ENCODE measurements at places on chromosomes 6 and 20.

- no peak for DNase-seq
Observed at GRCh38 chr20:10910535-10911178, 236.9 kb upstream of the JAG1 start.

DNA sequence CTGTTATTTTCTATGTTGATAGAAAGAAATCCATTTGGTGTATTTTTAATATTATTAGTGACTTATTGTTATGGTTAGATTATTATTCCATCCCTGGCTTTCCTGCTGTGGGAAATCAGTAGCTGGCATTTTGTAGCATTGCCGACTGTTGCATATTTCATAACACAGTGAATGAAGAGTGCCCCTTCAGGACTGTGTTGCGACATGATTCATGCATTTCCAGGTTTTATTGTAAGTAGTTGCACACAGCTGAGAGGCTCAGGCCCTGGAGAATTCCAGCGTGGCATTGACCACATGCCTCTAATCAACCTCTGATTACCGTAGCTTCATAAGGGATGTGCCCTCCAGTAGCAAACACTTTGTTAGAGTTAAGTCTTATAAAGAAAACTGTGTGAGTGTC is 263.9 kb downstream of the FARS2 start:
- no peak for DNase-seq

DNA sequence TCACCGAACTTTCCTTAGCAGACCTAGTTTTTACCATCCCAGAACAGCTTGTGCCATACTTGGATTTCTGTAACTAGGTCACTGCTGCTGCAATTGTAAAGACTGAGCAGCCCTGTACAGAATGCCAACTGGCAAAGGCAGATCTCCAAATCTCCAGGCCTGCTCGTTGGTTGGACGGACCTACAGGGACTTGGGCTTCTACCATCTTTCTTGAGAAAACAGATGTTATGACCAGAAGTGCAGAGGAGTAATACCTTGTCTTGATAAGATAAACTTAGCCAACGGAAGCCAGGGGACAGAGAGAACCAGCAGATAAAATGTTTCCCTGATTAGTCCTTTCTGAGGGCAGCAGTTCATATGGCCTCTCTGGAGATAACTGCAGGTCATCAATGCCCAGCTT is 304.1 kb downstream of the RFPL4B start:
- DNase-seq, result no peak

DNA sequence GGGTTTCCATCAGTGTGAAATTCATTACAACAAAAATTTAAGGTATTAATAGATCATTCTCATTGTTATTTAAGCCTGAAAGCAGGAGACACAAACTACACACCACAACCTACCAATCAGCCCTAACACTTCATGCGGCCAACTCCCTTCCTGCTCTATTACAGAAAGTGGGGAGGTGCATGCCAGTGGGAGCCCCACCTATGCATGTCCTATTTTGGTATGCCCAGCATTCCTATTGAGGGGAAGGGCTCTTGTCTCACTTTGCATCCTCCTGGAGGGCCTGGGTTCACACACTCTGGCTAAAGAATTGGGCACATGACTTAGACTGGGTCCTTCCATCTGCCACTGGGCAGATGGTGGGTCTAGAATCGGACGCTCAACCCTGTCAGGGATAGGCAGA is 450.0 kb downstream of the PTPRT start:
- no peak for DNase-seq

DNA sequence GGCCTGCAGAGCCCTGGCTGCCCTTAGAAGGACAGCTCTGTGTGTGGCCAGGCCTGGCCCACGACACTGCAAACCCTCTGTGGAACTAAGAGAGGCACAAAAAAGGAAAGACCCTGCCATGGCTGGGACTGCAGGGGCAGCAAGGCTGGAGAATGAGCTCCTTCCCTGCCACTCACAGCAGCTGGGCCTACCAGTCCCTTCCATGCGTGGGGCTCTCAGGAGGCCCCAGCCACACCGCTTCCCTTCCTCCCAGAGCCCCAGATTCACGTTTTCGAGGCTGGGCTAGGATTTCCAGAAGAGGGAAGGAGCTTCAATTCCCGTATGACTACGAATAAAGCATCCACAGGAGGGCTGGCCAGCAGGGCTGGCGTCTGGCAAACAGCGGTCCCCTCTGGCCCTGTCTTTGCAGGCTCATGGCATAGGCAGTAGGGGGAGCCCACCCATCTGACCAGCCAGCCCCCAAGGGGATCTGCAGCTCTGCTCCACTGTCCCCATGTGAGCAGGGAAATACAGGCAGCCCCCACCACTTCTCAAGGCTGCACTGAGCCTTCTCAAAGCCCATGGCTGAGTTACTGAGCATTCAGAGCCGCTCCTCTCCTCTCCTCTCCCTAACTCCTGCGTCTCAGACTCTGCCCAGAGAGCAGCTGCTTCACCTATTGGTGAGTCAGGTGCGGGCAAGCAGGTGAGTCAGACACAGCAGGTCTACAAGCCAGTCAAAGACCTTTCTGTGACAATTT is 53.1 kb downstream of the NINL start:
- DNase-seq, result peak; percentile 42

- DNase-seq, result no peak
Observed at GRCh38 chr6:43506171-43506570, 4.0 kb downstream of the LRRC73 start.

DNA sequence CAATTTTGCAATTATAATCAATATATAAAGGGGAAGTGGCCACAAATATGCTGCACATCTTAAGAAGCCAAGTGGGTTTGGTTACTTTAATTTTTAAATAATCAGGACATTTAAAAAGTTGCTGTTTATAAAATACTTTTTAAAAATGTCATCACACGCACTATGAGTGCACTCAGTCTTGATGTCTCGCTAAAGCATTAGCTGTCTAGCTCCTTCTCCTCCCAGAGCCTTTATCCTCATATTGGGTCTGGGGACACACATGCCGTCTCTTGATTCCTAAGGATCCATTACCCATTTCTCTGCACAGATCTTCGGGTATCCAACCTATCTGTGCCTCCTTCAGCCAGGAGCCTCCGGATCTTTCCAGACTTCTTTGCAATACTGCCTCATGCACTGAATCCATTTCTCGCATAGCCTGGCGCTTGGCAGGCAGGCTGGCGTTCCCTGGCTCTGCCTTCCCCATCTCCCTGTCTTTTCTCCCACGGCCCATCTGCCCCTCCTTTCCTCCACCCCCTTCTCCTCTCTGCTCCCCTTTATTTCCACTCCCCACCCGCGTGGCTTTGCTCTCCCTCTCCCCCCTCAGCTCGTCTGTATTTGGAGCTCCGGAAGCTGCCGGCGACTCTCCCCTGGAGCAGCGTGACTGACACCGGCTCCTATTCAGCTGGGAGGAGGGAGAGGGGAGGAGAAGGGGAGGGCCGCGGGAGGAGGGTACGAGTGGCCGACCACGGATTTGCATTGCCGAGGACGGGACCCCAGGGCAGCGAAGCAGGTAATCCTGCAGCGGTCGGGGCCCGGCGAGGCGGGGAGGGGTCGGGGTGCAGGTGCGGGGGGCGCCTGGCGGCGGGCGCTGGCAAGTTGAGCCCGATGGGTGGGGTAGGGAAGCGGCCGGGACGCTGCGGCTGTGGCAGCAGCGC is at the start of gene CAP2:
Gene CAP2, plus strand, starts transcription at position 618 of the 914 bp plus-strand sequence. CDS start 27,961 bp downstream, outside the sequence.
- DNase-seq, result peak; percentile 73

DNA sequence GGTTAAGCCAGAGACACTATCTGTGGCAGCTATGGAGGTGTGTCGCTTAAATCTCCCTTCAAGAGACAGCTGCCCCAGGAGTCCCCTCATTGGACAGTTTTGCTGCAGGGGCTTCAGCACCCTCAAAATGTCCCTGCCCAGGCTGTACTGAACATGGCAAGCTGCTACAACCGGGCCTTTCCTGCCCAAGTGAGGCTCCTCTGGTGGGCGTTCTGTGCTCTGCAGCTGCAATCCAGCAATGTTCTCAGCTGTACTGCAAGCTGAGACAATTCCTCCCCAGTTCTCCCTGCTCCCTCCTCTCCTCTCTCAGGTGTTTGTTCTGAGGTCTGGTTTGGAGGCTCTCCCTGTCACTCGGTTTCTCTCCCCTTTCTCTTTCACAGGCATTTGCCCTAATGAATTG is 190.8 kb upstream of the LAMP5 start:
- no peak for DNase-seq

GRCh38 chr20:10853731-10854130 is 179.9 kb upstream of the JAG1 start:
- DNase-seq, result no peak

DNA sequence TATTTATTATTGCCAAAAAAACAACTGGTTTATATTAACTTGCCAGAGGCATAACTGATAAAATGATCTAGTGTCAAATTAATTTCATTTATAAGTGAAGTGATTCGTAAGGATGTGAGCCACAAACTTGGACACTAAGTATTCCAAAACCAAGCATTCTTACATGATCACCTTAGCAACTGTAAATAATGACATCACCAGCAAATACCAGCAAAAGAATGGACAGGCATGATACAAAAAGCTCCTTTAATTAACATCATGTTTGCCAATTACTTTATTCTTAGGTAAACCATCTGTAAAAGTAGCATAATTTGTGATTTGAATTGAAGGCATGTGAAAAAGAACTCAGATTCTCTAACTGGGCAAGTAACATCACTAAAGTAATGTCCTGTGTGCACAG is 17.2 kb upstream of the FNDC1 start:
- DNase-seq, result no peak

DNA sequence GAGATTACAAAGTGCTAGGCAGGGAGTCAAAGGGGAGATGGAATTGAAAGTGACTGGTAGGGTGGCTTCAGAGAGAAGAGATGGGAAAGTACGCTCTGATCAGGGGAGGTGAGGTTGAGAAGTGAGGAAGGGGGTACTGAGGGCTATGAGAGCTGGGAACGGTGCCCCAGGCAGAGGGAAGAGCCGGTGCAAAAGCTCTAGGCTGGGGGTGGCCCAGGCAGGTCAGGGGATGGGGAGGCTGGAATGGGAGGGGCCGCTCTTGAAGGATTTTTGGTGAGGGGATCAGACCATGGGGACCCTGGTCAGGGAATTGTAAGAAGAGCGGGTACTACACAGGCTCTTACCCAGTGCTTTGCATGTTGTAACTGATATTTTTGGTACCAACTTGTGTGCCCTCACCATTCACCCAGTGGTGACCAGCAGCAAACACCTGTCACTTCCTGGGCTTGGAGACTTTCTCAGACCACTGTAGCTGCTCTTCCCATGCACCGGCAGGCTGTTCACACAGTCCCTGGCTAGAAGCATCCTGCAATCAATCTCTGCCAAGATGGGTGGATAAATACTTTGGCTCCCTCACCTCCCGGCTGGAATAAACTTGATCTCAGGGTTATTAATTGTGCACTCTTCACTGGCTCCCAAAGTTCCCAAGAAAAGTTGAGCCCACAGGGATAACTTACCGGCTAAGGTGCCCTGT is 24.0 kb downstream of the PCK1 start:
- no peak for DNase-seq

- DNase-seq, result no peak
Observed at GRCh38 chr20:3093861-3094361, 9.4 kb upstream of the AVP start.

- DNase-seq, result no peak
Observed at GRCh38 chr6:168908887-168909286, 344.8 kb downstream of the THBS2 start.

DNA sequence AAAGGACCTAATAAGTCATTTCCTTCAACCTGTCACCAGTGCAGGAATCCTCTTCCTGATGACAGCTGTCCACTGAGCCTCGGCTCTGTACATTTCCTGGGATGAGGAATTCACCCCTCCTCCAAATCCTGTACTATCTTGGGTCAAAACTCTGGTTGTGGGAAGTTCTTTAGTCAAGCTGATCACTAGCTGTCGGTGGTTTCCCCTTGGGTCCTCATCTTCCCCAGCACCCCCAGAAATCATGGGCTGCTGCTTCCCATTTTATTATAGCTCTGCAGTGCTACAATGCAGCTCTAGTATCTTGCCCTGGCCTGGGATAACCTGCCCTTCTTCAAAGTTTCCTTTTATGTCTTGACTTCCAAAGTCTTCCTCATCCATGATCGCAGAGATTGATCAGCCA is 14.6 kb upstream of the ADA start:
- no peak for DNase-seq

GRCh38 chr6:167662075-167662880 is 164.4 kb upstream of the AFDN start:
- no peak for DNase-seq

DNA sequence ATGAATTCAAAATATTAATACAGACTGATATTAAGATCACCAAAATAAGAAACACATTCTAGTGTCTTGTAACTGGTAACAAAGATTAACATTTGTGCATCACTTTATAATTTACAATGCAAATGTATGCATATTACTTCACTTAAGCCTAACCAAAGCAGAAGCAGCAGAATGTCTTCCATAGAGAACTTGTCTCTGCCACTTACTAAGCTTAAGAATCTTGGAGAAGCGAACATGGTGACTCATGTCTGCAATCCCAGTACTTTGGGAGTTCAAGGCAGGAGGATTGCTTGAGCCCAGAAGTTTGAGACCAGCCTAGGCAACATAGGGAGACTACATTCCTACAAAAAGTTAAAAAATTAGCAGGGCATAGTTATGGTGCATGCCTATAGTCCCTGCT is 18.8 kb downstream of the AK9 start:
- no peak for DNase-seq

- DNase-seq, result no peak
Observed at GRCh38 chr6:151763303-151763702, 44.2 kb upstream of the ESR1 start.

GRCh38 chr6:139905404-139906052 is 531.1 kb upstream of the CITED2 start:
- DNase-seq, result no peak

DNA sequence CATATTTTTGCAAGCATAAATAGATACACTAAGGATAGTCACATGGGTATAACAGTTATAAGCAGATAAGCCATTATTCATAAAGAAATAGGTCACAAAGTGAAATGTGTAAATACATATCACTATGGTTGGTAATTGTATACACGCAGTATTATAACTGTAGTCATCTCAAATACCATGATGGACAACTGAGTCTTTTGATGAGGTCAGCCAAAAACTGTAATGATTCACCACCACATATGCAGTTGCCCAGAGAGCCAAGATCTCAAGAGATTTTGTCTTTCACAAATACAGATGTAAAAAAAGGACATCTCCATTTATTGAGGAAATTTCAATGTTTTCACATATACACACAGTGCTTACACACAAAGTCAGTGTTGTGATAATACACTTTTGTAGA is 28.3 kb downstream of the ZNF292 start:
- no peak for DNase-seq

DNA sequence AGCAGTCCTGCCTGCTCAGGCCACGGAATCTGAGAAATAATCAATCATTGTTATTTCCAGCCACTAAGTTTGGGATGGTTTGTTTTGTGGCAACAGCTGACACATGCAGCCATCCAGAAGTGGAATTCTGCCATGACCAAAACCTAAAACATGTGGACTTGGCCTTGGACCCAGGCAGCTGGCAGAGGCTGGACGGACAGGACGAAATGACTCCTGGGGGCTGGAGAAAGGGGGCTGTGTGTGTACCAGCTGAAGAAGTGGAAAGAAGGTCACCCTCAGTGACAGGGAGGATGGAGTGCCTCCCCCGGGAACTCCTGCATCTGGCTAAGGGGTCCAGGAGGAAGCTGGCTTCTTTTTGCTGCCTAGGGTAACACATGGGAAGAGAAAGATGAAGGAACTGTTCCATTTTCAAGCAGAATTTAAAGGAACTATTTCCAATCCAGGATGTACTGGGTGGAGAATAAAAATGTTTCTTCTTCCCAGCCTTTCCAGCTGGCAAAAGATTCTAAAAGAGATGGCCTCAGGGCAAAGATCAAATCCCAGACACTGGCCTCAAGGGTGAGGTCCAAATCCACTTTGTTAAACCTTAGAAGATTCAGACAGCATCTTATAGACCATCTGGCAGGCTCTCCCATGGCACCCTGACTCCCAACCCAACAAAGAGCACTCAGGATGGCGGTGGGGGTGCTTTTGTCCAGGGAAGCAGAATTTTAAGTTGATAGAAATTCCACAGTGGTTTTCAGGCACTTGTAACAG is 14.3 kb downstream of the SERPINB6 start:
- DNase-seq, result no peak

GRCh38 chr20:309306-309840 is 12.0 kb downstream of the ZCCHC3 start:
- no peak for DNase-seq

Data from anterior cingulate cortex (tissue), 58 donors.